HepG2 (cell line): ENCODE measurements at places on chromosomes 16 and 17. TPM values are rescaled to one million over a fixed set of nuclear protein-coding genes. Genes with fewer than 3 reads are reported as not detected.

IKZF3 gene
- total RNA-seq: not detected in 2 replicates

DNA sequence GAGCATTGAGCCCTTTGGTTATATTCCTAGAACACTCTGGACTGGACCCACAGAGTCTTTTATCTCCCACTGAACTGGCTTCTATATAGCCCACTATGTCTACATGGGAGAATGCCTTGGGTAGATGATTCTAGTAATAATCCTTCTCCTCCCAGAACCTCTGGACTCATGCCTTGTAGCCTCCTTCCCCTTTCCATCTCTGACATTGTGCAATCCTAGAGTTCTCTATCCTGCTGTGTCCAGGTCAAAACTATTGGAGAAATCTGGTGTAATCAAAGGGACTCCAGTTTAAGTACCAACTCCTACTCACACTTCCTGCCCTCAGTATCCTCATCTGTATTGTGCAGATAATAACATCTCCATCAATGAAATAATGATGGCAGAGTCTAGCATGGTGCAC is 9.1 kb downstream of the RCVRN start:
- no peak for DNase-seq

GRCh38 chr17:73017658-73018057 is 74.8 kb downstream of the SLC39A11 start:
- DNase-seq: no peak

DNA sequence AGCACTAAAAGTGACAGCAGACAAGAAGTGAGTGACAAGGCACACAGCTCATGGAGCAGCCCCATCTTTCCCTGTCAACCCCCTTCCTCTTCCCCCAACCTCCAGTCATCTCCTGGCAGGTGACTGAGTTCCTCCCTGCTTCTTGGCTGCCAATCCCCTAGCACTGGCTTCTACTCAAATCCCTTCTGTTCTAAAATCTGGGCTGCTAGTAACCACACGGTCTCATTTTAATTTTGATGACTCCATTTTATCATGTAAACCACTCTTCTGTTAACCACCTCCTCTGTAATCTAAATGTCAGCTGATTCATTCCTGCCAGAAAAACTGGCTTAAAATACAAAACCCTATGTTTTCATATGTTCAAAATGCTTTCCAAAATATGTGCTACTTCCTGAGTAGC is 419.8 kb upstream of the MON1B start:
- DNase-seq: no peak

DNA sequence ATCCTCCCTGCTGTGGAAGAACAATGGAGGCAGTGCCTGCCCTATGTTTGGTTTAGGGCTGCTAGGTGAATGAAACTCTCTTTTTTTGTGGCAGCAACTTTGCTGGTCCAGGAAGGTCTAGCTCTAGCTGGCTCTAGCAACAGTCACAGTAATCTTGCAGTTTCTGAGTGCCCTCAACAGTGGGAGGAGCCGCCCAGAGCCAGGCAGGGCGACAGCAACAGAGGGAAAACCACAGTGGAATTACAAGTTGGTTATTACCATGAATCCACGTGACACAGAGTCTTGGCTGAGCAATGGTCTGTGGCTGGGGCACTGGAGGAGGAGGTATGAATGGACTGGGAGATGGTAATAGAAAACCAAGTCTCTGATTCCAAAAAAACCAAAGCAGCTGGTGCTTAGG is 10.3 kb downstream of the HSPB9 start:
- DNase-seq: no peak

GRCh38 chr16:87389245-87389644 is 2.9 kb upstream of the MAP1LC3B start:
- peak; percentile 64 for DNase-seq

- peak; percentile 42 for DNase-seq
Observed at GRCh38 chr16:2149630-2150417, 1.4 kb downstream of the RAB26 start.

DNA sequence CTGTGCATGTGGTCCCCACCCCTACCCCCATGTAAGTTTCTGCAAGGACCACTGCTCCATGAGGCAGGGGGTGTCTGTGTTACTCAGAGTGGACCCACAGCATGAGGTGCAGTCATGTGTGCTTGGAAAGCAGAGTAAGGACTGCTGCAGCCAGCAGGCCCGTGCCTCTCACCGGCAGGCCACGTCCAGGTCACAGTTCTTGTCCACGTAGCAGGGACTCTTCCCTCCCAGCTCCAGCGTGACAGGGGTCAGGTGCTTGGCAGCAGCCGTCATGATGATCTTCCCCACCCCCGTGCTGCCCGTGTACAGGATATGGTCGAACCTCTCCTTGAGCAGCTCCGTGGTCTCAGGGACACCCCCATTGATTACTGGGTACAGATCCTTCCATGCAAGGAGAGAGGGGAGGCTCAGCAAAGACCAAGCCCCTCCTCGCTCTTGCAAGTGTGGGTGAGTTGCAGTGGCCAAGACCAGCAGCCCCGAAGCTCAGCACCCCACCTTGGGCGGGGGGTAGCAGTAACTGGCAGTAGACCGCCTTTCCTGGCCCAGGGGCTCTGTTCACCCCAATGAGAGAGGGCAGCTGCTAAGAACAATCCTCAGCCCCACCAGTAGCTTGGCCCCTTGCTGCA is 6.2 kb downstream of the ALDH3A1 start:
- no peak for DNase-seq
